Activated T-cell treated with anti-CD3 and anti-CD28 coated beads, Interleukin-2, amount 50 U/mL, for 48 hours (primary cell): ENCODE measurements at places on chromosomes 5 and 9.

- DNase-seq = no peak
These were observed 36.2 kb upstream of the CXXC5 start for GRCh38 chr5:139611703-139612584.

DNA sequence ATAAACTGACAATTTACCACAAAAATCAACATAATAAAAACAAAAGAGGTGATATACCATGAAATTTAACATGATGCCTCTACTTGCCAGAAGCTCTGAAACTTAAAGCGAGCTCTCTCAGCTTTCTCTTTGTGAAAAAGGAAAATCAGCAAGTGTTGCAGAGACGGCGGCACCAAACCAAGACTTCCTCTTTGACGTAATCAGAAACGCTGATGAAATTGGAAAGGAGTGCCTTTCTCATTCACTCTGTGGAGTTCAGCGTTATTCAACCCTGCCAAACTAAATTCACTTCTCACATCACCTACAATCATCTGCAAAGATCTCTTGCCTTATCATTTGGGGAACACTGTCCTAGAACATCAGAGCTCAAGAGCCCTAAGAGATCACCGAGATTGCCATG is 32.2 kb downstream of the ANXA6 start:
- DNase-seq = no peak

DNA sequence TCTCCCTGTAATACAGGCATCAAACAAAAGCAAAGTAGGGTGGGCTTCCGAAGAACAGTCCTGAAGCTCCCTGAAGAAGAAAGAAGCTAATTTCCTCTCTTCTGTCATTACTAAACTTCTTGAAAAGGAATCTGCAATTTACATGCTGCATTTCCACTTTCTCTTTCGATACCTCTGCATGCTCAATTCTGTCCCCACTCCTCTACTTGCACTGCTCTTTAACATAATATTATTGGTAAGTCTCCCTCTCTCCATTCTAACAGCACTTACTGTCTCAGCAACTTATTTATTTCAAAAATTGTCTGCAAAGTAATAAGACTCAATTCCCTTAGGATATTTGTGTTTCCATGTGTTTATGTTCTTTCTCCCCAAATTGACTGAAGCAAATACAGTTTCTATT is 3.9 kb upstream of the PLPP1 start:
- DNase-seq = no peak

- no peak for DNase-seq
These were observed 4.3 kb upstream of the SPATA6L start for GRCh38 chr9:4670591-4670990.

GRCh38 chr5:127849891-127850290 is 146.7 kb downstream of the CCDC192 start:
- DNase-seq = no peak

DNA sequence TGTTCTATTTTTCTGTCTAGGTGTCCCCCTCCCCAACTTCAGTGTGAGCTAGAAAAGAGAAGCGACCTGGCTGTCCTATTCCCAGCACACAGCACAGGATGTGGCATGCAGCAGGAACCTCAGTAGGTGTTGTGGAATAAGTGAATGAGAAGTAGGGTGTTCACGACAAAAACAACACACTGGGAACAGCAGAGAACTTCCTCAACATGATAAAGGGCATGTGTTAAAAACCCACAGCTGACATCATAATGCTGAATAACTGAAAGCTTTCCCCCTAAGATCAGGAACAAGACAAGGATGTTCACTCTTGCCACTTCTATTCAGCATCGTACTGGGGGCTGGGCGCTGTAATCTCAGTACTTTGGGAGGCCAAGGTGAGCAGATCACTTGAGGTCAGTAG is 155.6 kb upstream of the ZNF618 start:
- DNase-seq = no peak

DNA sequence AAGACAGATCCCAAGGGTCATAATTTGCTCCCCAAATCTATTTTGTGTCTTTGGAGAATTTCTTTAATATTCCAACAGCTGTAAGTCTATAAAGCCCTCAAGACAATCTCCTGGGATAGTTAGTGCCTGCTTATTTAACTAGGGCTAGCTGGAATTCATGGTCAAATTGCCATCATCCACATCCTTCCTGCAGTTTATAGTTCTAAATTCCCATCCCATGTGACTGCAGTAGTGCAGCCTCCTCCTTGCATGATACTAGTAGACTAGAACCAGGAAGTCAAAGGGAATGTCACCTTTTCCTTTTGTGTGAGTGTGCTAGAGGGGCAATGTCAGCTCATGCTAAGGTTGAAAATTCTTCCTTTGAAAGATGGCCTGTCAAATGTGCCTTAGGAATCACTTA is 214.8 kb upstream of the PIK3R1 start:
- no peak for DNase-seq

DNA sequence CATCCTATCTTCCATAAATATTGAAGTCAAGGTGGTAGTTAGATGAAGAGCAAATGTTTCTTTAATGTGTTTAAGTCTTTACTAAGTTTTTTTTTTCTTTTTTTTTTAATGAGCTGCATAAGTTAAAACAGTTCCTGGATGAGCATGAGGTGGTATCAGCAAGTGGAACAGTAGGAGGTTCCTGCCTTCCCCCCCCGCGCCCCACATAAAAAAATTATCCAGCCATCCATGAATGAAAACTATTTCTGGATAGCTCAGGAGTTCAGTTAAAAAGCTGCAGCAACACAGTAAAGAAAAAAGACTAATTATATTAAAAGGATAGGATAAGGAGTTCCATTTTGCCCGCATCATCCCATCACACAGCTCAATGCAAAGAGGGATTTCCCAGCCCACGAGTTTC is 349.5 kb downstream of the CDH18 start:
- no peak for DNase-seq

GRCh38 chr5:80346055-80346454 is 26.3 kb downstream of the SPZ1 start:
- DNase-seq = peak; percentile 44

- DNase-seq = no peak
These were observed 86.4 kb downstream of the ADRB2 start for GRCh38 chr5:148912714-148913398.

GRCh38 chr5:172827841-172828240 is 6.2 kb upstream of the ERGIC1 start:
- no peak for DNase-seq

- DNase-seq = no peak
These were observed 7.5 kb downstream of the SLC6A19 start for GRCh38 chr5:1208743-1209488.

DNA sequence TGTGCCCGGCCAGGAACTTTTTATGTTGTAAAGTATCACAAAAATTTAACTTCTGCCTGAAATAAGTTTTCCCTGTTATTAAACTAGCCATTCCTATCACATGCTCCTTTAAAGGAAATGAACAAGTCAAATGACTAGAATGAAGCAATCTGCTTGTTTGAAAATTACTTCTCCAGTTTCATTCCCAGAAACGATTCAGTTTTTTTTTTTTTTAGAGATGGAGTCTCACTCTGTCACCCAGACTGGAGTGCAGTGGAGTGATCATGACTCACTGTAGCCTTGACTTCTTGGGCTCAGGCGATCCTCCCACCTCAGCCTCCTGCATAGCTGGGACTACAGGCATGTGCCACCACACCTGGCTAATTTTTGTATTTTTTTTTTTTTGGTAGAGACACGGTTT is 13.3 kb upstream of the GNG10 start:
- DNase-seq = no peak

GRCh38 chr5:16983972-16984371 is 47.9 kb upstream of the MYO10 start:
- DNase-seq = no peak

DNA sequence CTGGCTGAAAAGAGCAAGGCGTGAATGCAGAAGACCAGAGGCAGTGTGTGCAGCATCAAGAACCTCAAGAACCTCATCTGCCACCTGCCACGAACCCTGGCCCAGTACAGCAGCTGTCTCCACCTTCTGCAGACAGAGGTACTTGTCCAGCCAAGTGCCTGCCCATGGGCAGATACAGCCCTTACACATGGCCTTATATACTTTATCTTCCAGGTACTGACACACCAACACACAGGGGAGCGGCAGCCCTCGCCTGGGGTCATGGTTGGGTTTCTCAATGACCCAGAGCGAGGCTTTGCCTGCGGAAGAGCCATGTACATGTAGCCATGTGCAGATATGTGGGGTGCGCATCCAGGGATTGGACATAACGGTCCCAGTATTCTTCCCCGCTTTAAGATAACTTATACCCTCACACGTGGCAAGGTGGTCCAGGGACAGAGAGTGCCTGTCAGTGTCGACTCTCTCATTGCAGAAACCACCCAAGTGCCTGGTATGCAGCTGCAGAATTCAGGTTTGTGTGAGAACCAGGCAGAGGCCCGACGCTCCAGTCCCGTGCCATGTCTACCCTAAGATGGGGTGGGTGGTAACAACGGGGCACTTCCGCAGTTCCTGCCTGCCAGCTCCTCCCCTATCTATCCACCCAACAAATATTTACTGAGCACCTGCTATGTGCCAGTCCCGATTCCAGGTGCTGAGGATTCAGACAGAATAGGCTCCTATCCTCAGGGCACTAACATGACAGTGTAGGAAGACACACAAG is 206.9 kb downstream of the FSTL4 start:
- DNase-seq = no peak

GRCh38 chr9:75101004-75101588 is 12.8 kb downstream of the OSTF1 start:
- DNase-seq = no peak

DNA sequence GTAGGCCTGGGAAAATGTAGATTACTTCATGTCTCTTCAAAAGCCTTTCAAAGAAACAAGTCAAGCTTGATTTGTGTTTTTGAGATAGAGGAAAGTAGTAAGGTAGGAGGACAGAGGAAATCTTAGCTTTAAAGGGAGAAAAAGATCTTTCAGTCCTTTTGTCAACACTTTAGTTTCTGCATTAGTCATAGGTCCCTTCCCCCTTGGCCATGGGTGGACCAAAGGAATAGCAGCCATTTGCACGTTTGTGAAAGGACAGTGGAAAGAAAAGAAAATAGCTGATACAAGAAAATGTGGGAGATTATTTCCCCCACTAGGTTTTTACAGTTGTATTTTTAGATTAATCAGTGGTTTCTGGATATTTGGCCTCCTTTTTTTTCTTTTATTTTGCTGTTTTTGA is 121.9 kb upstream of the GRHPR start:
- DNase-seq = no peak

DNA sequence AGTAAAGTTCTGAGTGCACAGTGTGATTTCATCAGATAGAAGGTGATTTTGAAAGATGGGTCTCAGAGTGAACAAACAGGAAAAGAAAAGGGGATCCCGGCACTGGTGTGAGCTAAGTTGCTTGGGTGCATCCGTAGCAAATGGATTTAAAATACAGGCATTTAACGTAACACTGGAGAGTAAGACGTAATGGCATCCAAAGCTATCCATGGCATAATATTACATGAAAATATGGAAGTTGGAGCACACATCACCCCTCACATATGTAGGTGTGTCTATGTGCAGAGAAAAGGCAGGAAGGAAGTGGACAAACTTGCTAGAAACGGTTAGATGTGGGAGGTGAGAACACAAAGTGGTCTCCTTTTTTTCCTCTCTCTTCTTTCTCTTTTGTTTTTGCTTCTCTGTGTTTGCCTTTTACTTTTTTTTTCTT is 38.2 kb upstream of the SEMA4D start:
- no peak for DNase-seq

DNA sequence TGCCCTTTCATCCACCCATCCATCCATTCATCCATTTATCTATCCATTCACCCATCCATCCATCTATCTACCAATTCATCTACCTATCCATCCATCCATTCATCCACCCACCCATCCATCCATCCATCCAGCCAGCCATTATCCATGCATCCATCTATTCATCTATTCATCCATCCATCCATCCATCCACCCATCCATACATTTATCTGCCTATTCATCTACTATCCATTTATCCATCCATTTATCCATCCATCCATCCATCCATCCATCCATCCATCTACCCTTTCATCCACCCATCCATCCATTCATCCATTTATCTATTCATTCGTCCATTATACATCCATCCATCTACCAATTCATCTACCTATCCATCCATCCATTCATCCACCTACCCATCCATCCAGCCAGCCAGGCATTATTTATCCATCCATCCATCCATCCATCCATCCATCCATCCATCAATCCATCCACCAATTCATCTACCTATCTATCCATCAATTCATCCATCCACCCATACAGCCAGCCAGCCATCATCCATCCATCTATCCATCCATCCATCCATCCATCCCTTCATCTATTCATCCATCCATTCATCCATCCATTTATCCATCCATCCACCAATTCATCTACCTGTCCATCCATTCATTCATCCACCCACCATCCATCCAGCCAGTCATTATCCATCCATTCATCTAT is 10.2 kb downstream of the COL27A1 start:
- DNase-seq = no peak

GRCh38 chr9:126916909-126917308 is 2.3 kb downstream of the RALGPS1 start:
- DNase-seq = no peak

GRCh38 chr5:161314033-161314432 is 232.5 kb downstream of the GABRB2 start:
- no peak for DNase-seq

DNA sequence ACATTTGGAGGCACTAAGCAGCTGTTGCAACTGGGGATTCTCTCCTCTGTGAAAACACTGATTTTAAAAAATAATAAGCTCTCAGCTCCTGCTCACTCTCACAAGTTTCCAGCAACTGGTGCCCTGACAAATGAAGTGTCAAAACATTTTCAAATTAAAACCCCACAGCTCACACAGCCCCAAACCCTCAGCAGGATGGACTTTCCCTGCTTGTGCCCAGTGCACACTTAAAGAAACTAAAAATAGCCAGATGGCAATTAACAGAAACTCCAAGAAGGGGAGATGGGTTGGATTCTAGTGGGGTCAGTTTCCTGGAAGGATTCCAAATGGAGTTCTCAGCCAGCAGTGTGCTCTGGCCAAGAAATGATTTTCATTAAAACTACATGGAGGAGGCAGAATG is 163.0 kb upstream of the PUM3 start:
- DNase-seq = no peak

- DNase-seq = no peak
These were observed 354.7 kb downstream of the NDUFS4 start for GRCh38 chr5:53915120-53915519.

DNA sequence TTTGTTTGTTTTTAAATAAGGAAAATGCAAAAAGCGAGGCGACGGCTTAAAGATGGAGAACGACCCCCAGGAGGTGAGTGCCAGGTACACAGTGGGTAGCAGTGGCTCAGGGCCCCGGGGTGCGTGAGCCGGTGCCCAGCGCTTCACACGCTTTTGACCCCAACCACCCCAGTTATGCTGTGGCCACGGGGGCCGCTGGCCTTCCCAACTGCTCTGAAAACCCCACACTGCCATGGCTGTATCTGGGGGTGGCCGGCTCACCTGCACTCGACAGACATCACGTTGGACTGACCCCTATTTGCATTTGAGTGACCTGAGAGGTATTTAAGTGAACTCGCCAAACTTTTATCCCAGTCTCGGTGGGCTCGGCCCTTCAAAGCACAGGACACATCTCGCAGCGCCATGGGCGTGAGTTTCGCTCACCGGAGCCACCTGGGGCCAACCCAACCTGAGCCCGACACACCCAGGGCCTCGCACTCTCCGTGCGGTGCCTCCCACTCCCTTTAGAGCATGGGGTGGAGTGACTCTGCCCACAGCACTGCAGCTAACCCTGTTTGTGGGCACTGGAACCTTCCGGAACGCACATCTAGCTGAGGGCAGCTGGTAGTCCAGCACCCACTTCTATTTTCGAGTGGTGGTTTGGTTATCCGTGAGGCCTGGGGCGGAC is 13.7 kb upstream of the AJM1 start:
- no peak for DNase-seq

GRCh38 chr9:21974343-21974721 is 19.9 kb downstream of the CDKN2A start:
- no peak for DNase-seq
